SK-N-SH (cell line): ENCODE measurements at places on chromosomes 13 and 19.

DNA sequence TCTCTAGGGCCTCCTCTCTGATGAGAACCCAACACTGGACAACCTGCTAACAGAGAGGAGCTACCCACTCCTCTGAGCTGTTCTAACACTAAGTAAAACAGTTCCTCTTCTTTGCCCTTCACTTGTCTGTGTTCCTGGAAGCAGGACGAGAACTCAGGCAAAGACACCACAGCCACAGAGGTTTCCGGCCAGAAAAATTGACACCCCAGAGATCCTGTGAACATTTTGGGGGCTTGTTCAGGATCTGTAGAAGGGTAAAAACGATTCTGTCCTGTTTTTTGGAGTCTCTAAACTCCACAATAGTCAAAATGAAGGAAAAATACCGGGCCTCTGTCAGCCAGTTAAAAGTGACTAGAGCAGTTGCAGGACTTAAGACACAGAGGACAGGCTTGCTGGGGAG lies 165.9 kb downstream of the B3GLCT start:
- DNase-seq = no peak

DNA sequence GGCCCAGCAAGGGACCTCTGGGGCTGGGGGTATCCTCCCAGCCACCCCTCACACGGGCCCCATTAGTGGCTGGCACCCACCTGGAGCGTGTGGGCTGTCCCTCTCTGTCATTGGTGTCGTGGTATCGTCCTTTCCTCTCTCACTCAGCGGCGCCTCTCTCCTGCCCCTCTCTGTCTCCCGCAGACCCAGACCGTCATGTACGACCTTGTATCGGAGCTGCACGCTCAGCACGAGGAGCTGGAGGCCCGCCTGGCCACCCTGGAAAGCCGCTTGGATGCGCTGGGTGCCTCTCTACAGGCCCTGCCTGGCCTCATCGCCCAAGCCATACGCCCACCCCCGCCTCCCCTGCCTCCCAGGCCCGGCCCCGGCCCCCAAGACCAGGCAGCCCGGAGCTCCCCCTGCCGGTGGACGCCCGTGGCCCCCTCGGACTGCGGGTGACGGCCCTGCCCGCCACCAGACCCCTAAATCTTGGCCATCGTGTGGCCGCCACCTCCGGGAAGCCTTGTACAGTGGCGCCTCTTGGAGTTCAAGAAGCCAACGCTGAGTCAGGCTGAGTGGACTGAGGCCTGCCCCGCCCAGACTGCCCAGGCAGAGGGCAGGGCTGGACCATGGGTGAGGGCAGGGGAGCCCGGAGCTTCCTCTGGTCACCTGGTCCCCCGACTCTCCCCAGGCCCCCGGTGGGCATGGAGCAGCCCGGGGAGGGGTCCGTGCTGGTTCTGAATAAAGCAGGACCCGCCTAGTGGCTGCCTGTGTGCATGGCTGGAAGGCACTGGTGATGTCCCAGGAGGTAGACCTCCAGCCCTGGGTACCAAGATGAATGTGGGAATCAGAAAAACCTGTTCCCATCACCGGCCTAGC lies 9.8 kb upstream of the ARRDC2 start:
- no peak for DNase-seq

DNA sequence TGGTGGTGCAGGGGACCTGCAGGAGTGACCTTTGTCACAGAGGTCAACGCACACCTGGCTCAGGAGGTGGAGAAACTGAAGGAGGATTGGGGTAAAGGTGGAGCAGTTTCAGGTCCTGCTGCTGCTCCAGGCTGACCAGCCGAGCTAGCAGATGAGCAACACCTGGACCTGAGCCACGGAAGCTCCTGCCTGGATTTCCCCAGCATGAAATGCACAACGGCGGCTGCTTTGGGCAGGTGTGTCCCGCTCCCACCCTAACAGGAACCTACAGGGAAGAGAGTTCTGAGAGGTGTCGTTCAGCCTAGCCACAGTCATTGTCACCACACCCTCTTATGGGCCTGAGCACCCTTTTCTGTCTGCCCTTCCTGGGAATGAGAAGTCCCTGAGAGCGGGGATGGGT lies 15.7 kb upstream of the CD177 start:
- no peak for DNase-seq

DNA sequence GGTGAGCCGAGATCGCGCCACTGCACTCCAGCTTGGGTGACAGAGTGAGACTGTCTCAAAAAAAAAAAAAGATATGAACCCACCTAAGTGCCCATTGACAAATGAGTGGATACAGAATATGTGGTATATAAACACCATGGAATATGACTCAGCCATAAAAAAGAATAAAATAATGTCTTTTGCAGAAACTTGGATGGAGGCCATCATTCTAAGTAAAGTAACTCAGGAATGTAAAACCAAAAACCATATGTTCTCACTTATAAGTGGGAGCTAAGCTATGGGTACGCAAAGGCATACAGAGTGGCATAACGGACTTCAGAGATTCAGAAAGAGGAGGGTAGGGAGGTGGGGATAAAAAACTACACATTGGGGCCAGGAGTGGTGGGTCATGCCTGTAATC lies 29.5 kb downstream of the PLA2G4C start:
- DNase-seq = no peak

DNA sequence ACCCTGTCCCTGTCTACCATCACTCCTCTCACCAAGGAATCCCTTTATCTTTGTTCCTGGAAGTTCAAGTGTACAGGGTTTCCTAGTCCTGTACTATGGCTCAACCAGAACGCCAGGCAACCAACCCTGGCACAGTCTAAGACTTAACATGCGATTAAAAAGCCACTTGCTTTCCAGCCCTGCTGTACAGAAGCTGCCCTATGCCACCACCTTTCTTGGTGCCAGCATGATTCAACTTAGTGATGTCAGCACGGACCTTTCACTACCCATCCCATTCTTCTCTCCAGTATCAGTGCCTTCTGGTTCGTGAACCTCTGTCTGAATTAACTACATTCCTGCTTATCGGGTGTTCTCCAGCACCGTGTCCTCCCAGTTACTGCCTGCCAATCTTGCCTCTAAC lies 151.1 kb downstream of the KLF12 start:
- DNase-seq = no peak

GRCh38 chr13:36841391-36841790 lies 22.4 kb downstream of the RFXAP start:
- no peak for DNase-seq

GRCh38 chr13:33485247-33485646 lies 199.7 kb upstream of the STARD13 start:
- DNase-seq = no peak

GRCh38 chr19:50814883-50815282 lies 8.7 kb downstream of the KLK1 start:
- DNase-seq = no peak

GRCh38 chr13:58004751-58005150 lies 373.2 kb downstream of the PCDH17 start:
- DNase-seq = no peak

DNA sequence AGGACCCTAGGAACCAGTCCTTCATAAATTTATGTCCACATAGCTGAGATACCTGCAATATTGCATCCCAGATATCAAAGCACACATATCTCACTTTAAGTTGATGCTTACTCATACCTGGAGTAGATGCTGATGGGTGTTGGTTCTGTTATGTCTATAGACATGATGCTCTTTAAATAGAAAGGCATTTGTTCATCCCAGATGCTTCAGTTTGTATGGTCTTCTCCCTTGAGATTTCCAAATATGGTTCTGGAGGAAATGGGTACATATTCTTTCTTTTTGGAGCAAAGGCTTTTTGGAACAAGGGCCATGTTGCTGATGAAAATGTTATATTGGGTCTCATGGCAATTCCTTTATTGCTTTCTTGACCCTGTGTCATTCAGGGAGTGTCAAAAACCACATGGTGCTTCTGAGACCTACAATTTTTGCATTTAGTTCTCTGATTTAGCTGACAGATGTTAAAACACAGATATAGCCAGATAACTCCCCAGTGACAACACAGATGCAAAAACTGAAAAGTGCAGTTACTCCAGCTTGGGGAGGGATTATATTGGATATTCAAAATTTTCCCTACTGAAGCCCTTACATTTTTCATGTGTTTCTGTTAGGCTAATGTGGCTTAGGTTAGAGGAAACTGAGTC lies 211.4 kb downstream of the KCNRG start:
- no peak for DNase-seq

GRCh38 chr13:93151277-93151676 lies 75.3 kb upstream of the GPC6 start:
- no peak for DNase-seq

GRCh38 chr13:80341101-80341755 lies at the start of gene SPRY2:
Gene SPRY2 (minus strand): TSS chr13:80341126. CDS start chr13:80337705, 3,421 bp downstream.
- peak; percentile 92 for DNase-seq

DNA sequence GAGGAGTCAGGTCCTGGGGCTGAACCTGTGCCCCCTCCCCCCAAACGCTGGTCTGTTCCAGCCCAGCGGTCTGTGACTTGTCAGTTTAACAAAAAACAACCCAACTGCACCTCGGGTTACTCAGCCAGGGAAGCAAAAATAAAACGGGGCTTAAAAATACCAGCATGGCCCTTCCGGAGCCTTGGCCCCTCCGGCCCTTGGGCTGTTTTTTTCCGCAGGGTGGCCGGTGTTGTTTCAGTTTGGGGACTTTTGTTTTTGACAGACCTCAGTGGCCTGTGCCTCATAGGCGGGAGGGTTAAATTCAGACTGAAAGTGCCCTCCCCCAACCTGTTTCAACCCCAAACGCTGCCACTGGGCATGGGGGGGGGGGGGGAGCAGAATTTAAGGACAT lies 4.0 kb downstream of the TCF3 start:
- no peak for DNase-seq

GRCh38 chr19:18419699-18420460 lies 682 bp downstream of the SSBP4 start:
- peak; percentile 79 for DNase-seq

DNA sequence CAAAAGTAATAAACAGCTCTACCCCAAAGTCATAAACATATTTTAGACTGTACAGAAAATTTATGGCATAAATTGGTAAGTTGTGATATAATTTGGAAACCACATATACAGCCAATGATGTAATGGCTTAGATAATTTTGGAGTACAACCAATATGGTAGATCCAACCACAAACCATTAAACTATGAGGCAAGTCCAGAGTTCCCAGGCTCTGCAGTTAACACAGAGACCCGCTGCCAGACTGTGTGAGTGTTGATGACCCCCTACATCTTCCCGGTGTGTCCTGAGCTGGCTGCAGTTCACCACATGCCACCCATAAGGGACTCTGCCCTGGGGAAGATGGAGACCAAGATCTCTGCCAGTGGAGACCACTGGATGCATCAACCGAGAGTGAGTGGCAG lies 9.9 kb upstream of the SERPINE3 start:
- no peak for DNase-seq

- no peak for DNase-seq
Observed at GRCh38 chr19:40547836-40548235, 28.8 kb upstream of the SHKBP1 start.

DNA sequence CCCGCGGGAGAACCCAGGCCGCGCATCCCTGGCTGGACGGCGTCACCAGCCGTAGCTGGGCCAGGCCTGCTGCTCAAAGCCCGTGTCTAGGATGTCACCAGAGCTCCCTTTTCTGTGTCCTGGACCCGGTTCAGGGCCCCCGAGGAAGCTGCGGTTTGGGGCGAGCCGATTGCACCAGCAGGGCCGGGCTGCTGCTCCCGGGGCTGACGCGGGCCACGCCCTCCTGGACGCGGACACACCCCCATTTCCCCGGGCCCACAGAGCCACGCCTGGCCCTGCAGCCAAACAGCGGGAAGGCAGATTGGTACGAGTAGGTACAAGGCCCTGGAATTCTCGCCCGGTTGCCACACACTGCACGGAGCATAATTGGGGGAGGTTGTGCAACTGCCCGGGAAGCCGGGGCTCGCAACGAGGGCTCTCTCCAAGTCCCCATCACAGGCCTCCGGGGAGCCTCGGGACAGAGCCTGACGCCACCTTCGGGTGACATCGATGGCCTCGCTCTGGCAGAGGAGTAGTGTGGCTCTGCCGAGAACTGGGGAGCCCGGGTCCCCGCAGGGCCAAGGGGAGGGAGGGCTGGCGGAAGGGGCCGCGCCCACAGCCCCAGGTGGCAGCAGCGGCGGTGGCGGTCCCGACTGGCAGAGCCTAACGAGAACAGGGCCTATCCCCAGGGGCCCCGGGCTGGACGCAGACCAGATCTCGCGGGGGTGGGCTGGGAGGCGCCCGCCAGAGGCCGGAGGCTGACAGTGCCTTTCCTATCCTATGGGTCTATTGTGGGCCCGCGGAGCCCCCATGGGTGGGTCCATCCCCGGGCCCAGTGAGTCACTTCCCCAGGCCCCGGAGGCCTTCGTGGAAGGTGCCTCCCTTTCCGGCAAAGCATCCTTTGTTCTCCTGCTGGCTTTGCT lies 23.5 kb downstream of the KCTD15 start:
- peak; percentile 36 for DNase-seq

- no peak for DNase-seq
Observed at GRCh38 chr19:30443531-30444252, 71.5 kb downstream of the ZNF536 start.

- no peak for DNase-seq
Observed at GRCh38 chr13:31522396-31522795, 216.9 kb upstream of the RXFP2 start.

DNA sequence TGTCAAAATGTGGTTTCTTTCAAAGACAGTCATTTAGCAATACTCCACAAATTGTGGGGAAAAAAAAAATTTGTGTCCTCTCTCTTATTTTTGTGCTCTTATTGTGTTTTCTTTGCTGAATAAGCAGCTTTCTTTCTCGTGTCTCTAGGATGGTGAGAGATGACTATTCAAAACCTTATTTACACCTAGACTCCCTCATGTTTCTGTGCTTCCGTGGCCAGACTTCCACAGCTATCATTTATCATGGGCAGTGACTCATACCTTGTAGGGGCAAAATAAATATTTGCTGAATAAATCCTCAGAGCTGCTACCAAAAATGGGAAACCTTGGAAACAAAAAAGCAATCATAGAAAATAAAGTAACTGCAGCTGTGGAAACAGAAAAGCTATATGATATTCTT lies 204.9 kb upstream of the MIR17HG start:
- DNase-seq = no peak

DNA sequence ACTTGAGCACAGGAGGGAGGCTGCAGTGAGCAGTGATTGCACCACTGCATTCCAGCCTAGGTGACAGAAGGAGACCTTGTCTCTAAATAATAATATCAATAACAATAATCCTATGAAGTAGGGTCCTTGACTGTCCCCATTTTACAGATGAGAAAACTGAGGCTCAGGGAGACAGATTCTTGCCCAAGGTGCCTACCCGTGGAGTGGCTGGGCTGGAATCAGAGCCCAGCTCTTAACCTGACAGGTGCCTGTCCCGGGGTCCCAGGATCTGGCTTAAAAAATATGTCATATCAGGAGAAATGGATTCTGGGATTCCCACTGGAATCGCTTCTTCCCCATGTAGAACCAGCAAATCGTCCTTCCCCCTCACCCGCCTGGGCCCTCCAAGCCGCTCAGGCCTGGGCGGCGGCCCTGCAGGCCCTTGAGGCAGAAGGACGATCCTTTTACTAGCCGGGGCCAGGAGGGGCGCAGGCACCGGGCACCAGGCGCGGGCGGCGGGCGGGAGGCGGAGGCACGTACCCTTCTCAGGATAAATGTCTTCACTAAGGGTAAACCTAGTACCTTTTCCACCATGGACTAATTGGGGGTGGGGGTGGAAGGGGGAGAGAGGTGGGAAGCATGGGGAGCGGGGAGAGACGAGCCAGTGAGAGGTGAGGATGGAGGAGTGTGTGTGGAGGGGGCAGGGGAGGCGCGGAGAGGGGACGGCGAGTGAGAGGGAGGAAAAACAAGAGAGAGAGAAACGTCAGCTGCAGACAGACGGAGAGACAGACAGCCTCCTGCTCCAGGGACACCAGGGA lies 60.6 kb downstream of the COLGALT1 start:
- DNase-seq = no peak

- no peak for DNase-seq
Observed at GRCh38 chr19:44839276-44839675, 6.8 kb upstream of the NECTIN2 start.
